ENCODE measurements at places on chromosomes 11 and 22.

DNA sequence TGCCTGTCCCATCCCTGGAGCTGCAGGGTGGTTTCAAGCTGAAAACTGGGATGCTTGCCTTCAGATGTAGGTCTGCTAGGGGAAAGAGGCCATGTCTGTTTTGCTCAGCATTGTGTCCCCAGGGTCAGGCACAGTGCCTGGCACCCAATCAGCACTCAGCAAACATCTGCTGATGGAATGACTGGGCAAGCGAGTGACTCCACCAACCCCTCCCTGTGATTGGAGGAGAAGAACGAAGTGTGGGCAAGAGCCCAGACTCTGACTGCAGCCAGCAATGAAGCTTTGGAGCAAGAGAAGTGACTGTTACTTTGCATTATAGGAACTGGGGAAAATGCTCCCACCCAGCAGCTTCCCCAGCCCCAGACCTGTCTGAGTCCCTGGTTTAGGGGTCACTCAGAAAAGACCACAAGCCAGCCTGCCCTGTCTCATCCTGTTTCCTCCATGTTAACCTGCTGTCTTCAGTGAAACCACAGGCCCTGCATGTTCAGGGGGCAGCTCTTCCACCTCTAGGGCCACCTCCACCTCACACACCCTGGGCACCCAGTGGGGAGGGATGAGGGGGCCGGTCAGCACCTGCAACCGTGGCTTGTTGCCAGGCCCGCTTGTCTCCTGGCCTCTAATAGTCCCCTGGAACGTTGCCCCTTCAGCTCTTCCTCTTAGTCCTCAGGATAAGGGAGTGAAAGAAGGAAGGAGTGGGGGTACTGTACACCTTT is 147.4 kb downstream of the TRIM29 start:
- peak; percentile 55 for DNase-seq

- peak; percentile 65 for DNase-seq
Observed at GRCh38 chr11:125141686-125142535, 22.6 kb upstream of the PKNOX2 start.

DNA sequence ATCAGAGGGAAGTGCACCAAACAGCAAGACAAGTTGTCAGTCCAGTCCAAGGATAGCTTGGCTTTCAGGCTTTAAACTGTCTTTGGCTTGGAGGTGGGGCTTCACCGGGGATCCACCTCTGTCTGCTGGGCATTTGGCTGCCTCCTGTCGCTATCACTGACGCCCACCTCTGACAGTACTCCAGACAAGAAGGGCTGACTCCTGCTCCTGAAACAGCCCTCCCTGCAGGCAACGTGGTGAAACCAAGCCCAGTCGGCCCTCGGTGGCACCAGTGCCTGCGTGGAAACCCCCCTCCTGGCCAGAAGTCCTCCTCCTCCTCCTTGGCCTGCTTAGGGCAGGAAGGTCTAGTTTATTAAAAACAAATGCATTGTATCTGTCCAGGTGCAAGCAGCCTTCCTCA is 16.9 kb downstream of the DHCR7 start:
- DNase-seq = no peak

GRCh38 chr11:100918551-100919500 is 210.8 kb downstream of the PGR start:
- DNase-seq = no peak

DNA sequence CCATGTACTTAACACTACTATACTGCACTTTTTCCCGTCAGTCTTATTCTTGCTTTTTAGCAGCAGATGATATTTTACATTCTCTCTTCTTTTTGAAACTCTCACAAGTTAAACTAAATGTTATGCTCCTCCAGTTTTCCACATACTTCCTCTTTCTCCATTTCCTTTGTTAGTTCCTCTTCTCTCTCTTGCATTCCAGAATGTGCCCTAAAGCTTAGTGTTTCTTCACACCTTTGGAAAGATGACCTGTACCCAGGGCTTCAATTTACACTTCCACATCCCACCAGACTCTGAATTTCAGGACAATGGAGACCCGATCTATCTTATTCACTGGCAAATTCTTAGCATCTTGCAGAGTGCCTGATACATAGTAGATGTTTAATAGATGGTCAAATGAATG is 51.8 kb downstream of the APIP start:
- DNase-seq = no peak

- DNase-seq = no peak
Observed at GRCh38 chr11:131649856-131650255, 279.4 kb downstream of the NTM start.

- no peak for DNase-seq
Observed at GRCh38 chr11:36558571-36559413, 9.0 kb upstream of the RAG1 start.

GRCh38 chr11:95338430-95338991 is 107.5 kb upstream of the SESN3 start:
- DNase-seq = peak; percentile 96

DNA sequence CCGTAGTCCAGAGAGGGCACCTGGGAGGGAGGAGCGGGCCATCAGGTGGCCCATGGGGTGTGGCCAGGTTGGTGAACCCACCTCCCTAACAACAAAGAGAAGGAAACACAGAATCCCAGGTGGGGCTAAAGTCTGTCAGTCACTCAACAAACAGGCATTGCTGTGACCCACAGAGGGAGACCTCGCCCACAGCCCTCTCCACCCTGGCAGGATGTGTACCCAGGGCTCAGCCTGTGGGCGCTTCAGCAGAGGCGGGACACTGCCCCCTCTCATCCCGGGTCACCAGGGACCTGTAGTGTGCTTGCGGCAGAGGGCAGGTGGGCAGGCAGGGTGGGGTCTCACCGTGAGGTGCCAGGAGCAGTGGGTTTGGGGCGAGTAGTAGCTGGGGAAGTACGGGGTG is 25.1 kb downstream of the TMPRSS6 start:
- DNase-seq = no peak

GRCh38 chr11:68436985-68437926 is 23.3 kb upstream of the PPP6R3 start:
- no peak for DNase-seq

DNA sequence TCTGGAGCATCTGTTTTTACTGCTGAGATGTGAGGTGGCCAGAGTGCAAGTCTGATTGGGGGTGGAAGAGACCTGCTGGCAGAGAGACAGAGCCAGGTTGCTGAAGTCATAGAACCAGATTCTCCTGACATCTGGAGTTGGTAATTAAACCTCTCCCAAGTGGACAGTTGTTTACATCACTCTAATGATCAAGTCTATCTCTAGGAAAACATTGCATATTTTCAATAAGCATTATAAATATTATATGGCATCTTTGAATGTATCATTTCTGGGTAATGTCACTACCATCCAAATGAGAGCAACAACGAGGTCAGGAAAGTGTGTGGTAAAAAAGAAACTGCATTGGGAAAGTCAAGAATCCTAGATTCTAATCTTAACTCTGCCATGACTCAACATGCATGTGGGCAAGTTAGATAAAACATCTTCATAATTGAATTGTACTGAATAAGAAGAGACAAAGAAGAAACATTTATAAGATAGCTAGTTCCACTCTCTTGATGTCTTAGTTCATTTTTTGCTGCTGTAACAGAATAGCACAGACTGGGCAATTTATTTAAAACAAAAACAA is 351.2 kb upstream of the API5 start:
- DNase-seq = no peak

DNA sequence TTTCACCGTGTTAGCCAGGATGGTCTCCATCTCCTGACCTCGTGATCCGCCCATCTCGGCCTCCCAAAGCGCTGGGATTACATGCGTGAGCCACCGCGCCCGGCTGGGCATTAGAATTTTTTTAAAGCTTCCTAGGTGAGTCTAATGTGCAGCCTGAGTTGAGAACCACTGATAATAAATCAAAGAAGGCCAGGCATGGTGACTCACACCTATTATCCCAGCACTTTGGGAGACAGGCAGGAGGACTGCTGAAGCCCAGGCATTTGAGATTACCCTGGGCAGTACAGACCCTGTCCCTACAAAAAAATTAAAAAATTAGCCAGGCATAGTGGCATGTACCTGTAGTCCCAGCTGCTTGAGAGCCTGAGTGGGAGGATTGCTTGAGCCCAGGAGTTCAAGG is 13.7 kb downstream of the MEI1 start:
- no peak for DNase-seq

DNA sequence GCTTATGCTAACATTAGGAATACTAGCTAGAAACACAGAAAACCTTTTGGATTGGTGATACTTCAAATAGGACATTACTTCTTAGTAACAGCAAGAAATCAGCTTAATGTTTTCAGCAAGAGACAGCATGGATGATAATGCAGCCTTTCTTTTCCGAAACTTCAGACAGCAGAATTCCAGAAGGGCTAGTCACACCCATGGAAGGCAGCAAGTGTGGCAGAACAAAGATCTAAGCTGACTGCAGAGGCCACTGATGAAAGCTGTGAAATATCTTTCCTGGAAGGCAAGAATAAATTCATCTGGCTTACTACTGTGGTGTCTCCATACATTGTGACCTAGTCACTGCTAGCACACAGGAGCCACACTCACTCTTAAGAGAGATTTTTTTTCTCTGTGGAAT is 100.3 kb downstream of the CCDC83 start:
- DNase-seq = no peak

- DNase-seq = no peak
Observed at GRCh38 chr11:48538991-48539390, 50.4 kb downstream of the OR4A47 start.

DNA sequence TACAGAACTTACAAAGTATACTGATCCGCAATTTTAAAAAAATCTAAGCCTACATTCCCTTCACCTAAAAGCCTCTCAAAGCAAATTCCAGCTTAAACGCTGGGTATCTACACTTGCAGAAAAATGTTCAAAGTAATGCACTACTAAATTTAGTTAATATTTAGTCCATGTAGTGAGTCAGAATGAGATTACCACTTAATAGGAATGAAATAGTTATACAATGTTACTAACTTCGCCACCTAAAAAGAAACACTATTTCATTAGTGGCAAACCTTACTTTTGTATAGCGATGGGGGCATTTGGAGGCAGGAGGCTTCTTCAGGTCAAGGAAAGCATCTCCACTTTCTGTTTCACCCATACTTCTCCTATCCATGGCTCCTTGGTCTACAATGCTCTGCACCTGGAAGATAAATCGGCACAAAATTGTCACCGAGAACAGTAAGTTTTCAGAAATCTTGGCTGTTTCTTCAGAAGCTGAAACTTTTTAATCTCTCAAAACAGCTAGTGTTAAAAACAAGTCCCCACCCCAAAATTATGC is 1.2 kb downstream of the EIF4ENIF1 start:
- no peak for DNase-seq

DNA sequence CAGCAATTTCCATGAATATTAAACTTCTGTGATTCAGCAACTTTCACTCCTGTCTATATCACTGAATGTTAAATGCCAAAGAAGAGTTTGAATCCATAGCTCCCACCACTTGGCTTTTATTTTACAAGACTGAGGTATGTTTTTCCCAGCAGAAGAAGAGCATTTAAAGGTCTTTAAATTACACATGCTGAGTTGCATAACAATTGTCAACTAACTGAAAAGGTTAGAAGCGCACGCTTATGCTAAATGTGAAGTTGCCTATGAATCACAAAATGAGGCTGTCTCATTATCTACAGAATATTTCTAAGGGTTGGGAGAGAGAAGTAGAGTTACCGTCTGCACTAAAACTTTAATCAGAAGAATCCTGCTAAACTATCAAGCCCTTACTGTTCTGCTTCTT is 1086.3 kb downstream of the FAM181B start:
- no peak for DNase-seq

GRCh38 chr11:63999349-64000025 is 13.2 kb downstream of the OTUB1 start:
- DNase-seq = peak; percentile 70

GRCh38 chr22:20456722-20457076 is 19.1 kb upstream of the SCARF2 start:
- no peak for DNase-seq

DNA sequence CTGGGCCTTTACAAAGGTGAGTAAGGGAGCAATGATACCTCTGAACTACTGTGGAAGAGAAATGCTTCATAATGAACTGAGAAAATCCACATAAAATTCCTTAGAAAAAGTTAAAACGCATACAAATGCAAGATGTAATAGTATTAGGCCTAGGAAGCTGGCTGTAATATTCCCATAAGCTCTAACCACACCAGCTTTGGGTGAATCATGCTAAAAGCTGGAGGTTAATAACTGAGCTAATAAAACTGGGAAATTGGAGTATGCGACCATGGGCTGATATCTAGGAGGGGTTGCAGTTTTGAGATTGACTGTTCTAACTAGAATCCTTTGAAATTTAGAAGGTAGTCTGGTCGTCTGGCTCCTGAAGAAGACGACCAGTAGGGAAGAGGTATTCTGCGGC is 28.6 kb upstream of the RCE1 start:
- no peak for DNase-seq

GRCh38 chr22:46560696-46561295 is 23.4 kb upstream of the CELSR1 start:
- no peak for DNase-seq
